Activated T-cell treated with anti-CD3 and anti-CD28 coated beads, Interleukin-2, amount 50 U/mL, for 4 hours (primary cell): ENCODE measurements at places on chromosomes 1 and 21. TPM values are rescaled to one million over a fixed set of nuclear protein-coding genes. Genes with fewer than 3 reads are reported as not detected.

Gene C4BPB
- total RNA-seq: 0.38 TPM

Gene GBP7
- 0.51 TPM for total RNA-seq

Gene TNFRSF8
- total RNA-seq: 14.9 TPM

Gene CR1L
- not detected for total RNA-seq

Gene SH3BGR
- total RNA-seq: 2.0 TPM

Gene HTR1D
- total RNA-seq: not detected

Gene MYOG
- not detected for total RNA-seq

Gene HRNR
- not detected for total RNA-seq

Gene CCDC181
- 0.16 TPM for total RNA-seq

Gene FCGR2B
- total RNA-seq: not detected

Gene MPL
- total RNA-seq: not detected

Gene ACKR1
- not detected for total RNA-seq

Gene C8B
- total RNA-seq: not detected

Gene HPCAL4
- total RNA-seq: 0.33 TPM

Gene RGS1
- total RNA-seq: 31.7 TPM

Gene U2AF1
- total RNA-seq: 57.1 TPM

Gene RGSL1
- not detected for total RNA-seq

Gene RPE65
- total RNA-seq: not detected

Gene TMPRSS15
- total RNA-seq: not detected

Gene PTPN22
- 46.8 TPM for total RNA-seq

Gene CELA3B
- 3.6 TPM for total RNA-seq

Gene SLC25A33
- total RNA-seq: 24.9 TPM

Gene AKT3
- total RNA-seq: 17.9 TPM

Gene STMN1
- 68.0 TPM for total RNA-seq
